GM04504 (cell line): ENCODE measurements at places on chromosomes 5 and 9.

- no peak for DNase-seq
Measured at GRCh38 chr5:73960426-73960825, 334.4 kb downstream of the ARHGEF28 start.

- no peak for DNase-seq
Measured at GRCh38 chr5:82221020-82221419, 57.1 kb downstream of the RPS23 start.

GRCh38 chr5:22306011-22306410, 547.1 kb downstream of the CDH12 start:
- DNase-seq: no peak

DNA sequence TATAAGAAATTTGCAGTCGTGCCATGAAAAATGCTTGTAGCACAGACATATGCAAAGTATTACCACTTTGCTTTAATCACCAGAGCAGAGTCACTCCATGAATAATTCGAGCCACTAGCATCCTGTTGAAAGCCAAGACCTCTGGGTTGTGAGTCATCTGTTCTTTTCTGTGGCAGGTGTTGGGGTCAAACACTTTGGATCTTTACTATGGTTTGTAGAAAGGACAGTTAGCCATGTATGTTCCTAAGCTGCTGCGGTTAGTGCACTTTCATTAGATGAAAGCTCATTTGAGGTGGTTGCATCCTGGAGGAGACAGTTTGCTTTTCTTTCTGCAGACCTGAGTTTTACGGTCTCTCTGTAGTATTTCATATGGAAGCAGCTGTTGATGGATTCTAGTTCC, 223.7 kb downstream of the DMRT2 start:
- no peak for DNase-seq

- DNase-seq: no peak
Measured at GRCh38 chr5:140011297-140011802, 31.7 kb downstream of the NRG2 start.

DNA sequence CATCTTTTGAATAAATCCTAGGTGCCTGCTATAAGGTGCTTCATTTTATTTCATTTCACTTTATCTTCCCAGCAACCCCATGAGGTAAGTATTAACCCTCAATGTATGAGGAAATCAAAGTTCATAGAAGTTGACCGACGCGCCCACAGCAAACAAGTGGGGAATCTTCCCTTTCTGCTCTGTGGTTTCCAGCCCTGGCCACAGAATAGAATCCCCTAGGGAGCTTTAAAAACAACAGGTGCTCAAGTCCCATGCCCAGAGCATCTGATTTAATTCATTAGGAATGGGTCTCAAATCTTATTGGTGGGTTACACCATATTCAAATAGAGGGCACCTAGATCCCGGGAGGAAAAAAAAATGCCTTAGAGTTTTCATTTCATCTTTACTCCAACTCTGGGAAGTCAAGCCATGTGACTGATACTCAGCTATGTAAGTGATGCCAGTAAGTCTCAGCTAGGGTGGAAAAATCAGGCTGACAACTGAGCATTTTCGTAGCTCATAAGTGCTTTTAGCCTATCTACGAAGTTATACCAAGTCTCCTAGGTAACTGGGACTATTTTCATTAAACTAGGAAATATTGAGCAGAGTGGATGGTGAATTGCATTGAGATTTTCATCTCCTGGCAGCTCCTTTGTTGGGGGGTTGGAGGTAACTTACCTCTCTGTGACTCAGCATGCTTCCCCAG, 353.4 kb upstream of the SLC30A5 start:
- DNase-seq: no peak

DNA sequence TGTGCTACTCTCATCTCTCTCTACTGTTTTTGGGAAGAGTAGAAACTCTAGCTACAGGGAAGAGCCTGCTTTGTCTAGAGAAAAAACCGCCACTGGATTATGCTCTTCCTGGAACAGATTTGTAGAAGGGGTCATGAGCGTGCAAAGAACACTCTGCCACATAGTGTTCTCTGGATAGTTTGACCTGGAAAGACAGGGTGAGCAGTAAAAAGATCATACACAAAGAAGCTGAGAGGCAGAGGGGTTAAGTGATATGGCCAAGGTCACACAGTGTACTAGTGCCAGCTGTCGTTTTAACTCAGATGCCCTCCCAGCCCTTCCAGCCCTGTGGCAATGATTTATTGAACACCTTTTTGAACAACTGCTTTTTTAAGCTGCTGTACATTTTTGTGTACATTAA, 182.2 kb downstream of the NNT start:
- no peak for DNase-seq

GRCh38 chr5:131550606-131551005, 84.4 kb downstream of the RAPGEF6 start:
- no peak for DNase-seq

DNA sequence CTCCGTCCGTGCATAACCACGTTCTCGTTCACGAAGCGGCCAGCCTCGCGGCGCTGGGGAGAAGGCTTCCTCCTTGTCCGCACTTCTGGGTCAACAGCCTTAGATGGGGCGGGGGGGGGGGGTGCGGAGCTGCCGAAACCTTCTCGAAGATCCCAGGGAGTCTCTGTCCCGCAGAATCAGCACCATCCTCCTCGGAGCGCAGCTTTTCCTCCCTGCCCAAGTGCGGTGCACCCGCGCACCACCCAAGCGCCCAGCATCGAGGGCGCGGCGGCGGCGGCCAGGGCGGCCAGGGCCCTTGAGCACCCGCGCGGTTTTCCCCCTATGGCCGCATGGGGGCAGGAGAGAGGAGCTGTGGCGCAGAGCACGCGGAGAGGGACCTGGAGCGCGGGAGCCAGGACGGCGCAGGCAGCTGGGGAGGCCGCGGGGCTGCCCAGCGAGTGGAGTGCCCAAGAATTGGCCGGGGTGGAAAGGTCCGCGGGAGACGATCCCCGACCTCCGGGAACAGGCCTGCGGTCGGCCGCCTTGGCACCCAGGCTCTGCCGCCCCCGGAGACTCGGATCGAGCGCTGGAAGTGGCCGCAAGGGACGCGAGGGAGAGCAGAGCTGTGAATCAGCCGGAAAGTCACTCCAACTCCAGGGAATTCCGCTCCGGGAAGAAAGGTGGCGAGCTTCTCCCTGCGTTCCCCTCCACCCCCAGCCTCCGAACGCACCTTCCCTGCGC, 43.1 kb downstream of the TMEM174 start:
- DNase-seq: peak; percentile 67

- no peak for DNase-seq
Measured at GRCh38 chr5:9302218-9302617, 243.7 kb downstream of the SEMA5A start.

GRCh38 chr5:178474562-178475184, 115.5 kb downstream of the COL23A1 start:
- no peak for DNase-seq

- no peak for DNase-seq
Measured at GRCh38 chr9:91098203-91098850, 263.4 kb downstream of the AUH start.

- DNase-seq: peak; percentile 73
Measured at GRCh38 chr5:76813982-76814562, 4.8 kb upstream of the F2RL1 start.

- no peak for DNase-seq
Measured at GRCh38 chr9:20041697-20042081, 252.9 kb upstream of the SLC24A2 start.

- no peak for DNase-seq
Measured at GRCh38 chr9:68595868-68596267, 55.2 kb upstream of the TMEM252 start.

DNA sequence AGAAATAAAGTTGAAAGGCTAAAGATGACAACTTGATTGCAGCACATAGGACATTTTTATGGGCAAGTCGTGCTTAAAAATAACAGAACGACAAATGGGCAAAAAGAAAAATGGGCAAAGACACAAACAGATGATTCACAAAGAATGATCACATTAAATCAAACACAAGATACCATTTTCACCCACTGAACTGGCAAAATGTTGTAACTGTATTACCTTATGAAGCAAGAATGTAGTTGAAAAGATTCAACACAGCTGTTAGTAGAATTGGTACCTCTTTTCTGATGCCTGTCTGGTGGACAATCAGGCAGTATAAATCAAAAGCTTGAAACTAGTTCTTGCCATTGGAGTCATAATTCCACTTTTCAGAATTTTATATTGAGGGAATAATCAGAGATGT, 81.0 kb upstream of the PALM2AKAP2 start:
- DNase-seq: peak; percentile 11

DNA sequence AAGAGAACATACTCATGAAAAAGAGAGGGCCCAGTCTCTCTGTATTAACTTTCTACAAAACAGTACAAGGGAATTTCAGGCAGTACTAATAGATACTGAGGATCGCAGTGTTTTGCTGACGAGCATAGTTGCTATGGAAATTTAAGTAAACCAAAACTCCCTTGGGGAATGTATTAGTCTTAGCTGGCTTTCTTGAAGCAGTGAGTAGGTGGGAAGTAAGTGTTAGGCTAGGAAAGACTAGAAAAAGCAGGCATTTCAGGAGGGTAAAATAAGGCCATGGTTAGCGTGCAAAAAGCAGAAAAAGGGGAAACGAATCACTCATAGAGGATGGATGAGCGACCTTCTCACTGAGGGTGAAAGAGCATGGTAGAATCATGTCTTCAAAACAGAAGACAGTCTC, 84.3 kb upstream of the ACTBL2 start:
- no peak for DNase-seq

GRCh38 chr5:115962565-115963402, 509 bp downstream of the LVRN start:
- no peak for DNase-seq

GRCh38 chr5:122192497-122193496, 63.5 kb downstream of the ZNF474 start:
- no peak for DNase-seq

GRCh38 chr5:174688441-174689354, 35.7 kb upstream of the MSX2 start:
- DNase-seq: no peak

- DNase-seq: no peak
Measured at GRCh38 chr5:133935667-133935940, 32.8 kb downstream of the C5orf15 start.

DNA sequence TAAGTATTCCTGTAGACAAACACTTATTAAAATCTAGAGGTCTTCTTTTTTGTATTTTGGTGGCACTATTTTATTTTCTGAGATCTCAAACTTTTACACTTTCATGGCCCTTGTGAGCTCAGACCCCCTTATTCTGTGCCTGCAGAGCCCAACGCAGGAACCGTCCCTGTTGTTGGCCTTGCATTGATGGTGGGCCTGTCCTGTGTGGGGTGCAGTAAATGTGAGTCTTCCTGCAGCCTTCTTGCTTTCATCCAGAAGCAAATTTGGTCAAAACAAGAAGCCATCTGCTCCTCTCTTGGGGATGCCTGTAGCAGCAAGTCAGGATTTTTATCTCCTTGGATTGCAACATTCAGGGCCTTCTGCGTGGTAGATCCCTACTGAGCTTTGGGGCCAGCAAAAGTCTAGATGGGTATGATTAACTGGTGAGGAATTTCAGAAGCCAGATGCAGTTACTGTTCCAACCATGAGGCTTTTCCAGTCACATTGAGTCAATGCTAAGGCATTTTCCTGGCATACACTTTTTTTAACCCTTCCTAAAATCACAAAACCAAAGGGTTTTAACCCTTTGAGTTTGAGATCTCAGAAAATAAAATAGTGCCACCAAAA, 31.7 kb downstream of the BASP1 start:
- peak; percentile 92 for DNase-seq

- no peak for DNase-seq
Measured at GRCh38 chr5:5285906-5286305, 136.6 kb upstream of the ICE1 start.

DNA sequence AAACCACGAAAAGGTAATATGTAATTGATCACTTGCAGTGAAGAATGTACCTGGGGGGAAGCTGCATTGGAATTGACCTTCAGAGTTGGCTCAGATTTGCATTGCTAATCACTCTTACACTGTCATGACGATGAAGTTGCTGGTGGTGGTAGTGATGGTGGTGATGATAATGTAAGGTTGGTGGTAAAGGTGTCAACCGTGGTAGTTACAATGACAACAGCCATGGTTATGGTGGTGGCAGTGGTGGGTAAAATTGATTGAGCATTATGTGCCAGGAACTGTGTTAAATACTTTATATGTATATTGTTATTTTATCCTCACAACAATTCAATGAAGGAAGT, 282.4 kb downstream of the NR3C1 start:
- DNase-seq: no peak

DNA sequence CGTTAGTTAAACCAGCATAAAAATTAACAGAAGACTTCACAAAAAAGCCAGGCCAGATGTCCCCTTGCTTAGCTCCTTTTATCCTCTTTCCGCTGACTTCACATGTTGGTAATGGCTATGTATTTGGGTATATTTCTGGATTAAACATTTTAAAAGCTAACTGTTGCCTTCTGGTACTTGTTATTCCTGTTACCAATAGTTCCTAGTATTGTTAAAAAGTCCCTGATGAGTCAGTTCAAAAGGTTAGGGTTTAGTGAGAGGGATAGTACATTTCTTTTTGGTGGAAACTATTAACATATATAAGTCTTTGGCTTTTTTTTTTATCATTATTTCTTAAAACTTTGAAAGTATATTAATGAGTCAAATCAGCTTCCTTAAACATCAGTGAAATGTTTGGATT, 103.2 kb upstream of the ELL2 start:
- DNase-seq: no peak

GRCh38 chr9:133525677-133526076, 918 bp upstream of the MYMK start:
- DNase-seq: no peak

DNA sequence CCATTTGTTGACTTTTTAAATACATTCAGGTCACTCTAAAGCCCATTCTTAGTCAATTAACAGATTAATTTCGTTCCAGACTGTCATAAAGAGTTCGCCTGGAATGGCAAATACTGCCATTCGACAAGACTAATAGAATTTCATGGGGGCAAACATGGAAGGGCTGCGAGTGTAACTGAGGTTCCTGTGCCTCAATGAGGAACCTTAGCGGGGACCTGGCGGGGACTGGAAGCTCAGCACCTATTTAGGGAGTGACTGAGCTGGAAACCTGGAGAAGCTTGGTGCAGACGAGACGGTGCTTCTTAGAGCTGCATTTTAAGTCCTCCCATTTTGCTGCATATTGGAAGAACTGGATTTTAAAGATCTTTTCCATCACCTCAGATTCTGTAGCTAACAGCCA, 3.4 kb downstream of the VCAN start:
- no peak for DNase-seq

GRCh38 chr5:76529464-76530344, 93.5 kb downstream of the F2RL2 start:
- DNase-seq: no peak

DNA sequence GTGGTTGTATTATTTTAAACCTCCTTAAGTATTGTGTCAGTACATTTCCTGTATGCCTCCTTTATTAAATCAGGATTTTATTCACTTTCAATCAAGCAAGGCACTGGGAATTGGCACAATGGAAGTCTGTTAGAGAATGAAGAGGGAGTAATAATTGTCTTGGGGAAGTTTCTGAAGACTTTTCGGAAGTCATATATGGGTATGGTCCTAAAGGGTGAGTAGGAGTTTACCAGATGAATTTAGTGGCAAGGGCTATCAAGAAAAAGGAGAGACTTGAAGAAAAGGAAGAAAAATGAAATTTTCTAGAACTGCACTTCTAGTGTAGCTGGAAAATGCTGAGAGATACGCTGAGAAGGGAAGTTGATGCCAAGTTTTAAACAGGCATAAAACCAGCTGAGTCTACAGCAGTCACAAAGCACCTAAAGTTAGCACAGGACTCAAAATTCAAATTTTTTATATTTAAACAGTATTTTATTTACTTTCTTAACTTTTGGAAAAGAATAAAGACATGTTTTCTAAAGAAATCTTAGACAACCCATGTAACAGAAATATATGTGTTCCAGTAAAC, 184.9 kb downstream of the SMC2 start:
- DNase-seq: no peak
